ENCODE measurements at places on chromosomes 4 and X. TPM values are rescaled to one million over a fixed set of nuclear protein-coding genes. Genes with fewer than 3 reads are reported as not detected.

NSG1 gene
- 8.9 TPM for total RNA-seq

FAM13A gene
- total RNA-seq = 17.3 TPM

BGN gene
- total RNA-seq = 42.2 TPM

TLL1 gene
- total RNA-seq = 0.54 TPM

SYNPO2 gene
- total RNA-seq = 206 TPM

TRAPPC11 gene
- 17.8 TPM for total RNA-seq

ITIH6 gene
- not detected for total RNA-seq

GAGE10 gene
- not detected for total RNA-seq

GLRB gene
- 9.9 TPM for total RNA-seq
